ENCODE measurements at places on chromosomes 7 and 10.

GRCh38 chr7:67900456-67900855 lies 903.8 kb downstream of the TYW1 start:
- no peak for DNase-seq

DNA sequence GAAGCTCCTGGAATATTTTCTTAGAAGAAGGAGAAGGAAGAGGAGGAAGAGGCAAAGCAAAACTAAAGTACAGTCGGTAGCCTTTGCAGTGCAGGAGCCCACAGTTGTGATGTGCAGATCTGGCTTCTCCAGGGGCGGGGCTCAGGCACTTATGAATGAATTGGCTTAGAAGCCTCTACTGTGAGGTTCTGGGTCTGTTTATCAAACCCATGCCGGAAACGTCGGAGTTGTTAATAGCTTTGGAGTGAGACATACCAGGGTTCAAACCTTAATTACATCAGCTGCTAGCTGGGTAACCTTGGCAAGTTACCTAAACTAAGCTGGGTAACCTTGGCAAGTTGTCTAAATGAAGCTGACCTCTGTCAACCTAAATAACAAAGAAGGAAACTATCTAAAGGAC lies 89.3 kb upstream of the PITRM1 start:
- no peak for DNase-seq

GRCh38 chr10:6061056-6061455 lies 1.1 kb downstream of the IL2RA start:
- no peak for DNase-seq

DNA sequence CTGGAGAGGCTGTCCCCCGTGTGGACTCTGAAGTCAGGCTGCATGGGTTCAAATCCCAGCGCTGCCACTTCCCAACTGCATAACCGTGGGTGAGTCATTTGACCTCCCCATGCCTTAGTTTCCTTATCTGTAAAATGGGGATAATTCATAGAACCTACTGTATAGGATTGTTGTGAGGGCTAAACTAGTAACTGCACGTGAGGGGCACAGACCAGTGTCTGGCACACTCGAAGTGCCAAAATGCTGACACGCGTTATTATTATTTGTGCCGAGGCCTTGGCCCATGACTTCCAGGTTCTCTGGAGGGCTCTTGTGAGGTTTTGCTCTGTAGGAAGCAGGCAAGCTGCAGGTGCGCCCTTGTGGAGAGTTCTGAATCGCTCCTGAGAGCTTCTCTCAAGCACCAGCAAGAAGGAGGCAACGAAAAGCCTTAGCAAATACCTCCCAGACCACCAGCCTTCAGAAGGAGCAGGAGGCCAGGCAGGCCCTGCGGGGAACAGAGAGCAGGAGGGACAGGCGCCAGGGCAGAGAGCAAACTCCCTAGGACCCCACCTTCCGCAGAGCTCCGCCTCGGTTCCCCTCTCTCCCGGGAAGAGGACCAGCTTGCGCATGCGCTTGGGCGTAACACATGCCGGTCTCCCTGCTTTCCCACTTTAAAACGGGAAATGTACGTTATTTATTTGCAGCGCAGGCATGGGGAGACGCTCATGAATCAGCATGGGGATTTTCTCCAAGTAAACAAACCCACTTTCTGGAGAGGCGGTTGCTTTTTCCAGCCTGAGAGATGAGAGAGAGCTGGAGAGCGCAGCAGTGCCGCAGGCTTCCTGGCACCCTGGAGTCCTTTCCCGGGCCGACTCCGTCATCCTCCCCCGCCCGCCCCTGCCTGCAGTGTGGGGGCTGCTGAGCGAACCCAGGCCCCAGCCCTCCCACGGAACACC lies 39.6 kb downstream of the SORCS3 start:
- DNase-seq, result no peak

DNA sequence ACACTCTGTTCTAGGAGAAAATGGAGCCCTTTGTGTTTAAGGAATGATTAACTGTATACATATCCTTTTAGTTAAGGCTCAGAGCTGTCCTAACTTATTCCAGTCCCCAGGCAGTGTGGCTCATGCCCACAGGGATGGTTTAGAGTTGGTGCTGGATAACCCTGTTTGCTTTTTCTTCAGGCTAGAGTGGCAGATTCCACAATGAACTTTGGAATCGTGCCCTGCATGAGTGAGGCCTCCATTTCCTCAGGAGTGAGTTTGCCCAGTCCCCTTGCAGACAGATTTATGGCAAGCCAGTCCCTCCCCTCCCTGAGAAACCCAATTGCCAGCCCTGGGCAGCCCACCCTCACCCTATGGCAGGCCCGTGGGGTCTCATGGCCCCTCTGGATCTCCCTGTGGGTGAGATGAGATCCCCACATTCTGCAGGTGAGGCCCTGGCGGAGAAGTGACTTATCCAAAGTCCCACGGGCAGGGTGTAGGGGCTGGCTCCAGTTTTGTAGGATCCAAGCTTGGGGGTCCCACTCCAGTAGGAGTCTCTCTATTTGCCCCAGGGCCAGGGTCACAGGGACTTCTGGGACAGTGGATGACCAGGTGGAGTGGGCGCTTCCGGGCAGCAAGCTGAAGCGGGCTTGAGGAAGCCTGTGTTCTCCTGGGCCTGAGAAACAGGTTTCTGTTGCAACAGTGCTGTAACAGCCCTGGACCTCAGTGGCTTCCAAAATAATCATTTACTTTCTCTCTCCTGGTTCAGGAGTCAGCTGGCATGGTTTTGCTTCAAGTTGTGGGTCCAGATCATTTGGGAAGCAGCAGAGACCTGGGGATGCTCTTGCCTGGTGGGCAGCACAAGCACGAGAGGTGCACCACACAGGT lies 9.0 kb upstream of the COMTD1 start:
- DNase-seq, result no peak

DNA sequence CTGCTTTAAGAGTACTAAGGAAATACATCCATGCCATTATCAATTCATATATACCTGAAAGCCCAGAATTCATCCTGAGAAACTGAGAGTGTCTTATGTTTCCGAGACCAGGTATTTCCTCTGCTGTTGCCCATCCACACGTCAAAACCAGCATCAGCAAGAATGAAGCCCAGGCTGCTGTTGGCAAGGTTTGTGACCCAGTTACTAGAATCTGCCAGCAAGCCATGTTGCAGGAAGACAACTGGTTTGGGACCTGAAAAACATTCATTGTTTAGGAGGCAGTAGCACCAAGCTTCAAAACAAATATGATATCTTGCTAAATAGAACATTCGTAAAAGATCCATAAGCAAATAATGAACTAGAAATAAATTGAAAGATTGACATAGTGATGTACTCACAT lies 21.0 kb upstream of the CH25H start:
- DNase-seq, result no peak

DNA sequence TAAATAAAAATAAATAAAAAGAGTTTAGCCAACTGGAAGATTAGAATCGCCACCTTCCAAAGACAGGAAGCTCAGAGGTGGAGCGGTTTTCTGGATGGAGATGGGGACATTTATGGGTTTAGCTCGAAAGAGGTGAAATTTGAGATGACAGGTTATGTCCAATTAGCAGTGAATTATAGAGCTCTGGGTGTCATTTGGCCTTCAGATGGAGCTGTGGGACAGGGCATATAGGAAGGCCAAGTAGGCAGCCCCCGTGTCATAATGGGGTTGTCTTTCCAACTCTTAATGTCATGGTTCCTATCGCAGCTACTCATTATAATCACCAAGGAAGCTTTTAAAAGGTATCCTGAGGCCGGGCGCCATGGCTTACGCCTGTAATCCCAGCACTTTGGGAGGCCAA lies 21.0 kb upstream of the EEPD1 start:
- DNase-seq, result no peak

GRCh38 chr10:45580371-45581215 lies 92.0 kb downstream of the ZFAND4 start:
- no peak for DNase-seq

GRCh38 chr10:132810141-132810806 lies 24.3 kb upstream of the NKX6-2 start:
- DNase-seq, result no peak

DNA sequence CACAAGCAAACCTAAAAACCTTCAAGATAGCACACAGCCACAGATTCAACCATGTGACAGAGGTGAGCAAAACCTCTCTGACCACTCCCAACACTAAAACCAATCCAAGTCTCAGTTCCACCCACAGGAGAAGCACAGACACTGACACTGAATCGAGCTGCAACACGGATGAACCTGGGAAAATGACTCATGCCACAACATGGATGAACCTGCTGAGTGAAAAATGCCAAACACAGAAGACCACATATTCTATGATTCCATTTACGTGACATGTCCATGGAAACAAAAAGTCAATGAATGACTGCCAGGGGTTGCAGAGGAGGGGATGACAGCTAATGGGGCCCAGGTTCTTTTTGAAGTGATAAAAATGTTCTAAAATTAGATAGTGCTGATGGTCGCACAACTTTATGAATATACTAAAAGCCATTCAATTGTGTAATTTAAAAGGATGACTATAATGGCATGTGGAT lies 22.0 kb downstream of the CYTH3 start:
- DNase-seq, result no peak

DNA sequence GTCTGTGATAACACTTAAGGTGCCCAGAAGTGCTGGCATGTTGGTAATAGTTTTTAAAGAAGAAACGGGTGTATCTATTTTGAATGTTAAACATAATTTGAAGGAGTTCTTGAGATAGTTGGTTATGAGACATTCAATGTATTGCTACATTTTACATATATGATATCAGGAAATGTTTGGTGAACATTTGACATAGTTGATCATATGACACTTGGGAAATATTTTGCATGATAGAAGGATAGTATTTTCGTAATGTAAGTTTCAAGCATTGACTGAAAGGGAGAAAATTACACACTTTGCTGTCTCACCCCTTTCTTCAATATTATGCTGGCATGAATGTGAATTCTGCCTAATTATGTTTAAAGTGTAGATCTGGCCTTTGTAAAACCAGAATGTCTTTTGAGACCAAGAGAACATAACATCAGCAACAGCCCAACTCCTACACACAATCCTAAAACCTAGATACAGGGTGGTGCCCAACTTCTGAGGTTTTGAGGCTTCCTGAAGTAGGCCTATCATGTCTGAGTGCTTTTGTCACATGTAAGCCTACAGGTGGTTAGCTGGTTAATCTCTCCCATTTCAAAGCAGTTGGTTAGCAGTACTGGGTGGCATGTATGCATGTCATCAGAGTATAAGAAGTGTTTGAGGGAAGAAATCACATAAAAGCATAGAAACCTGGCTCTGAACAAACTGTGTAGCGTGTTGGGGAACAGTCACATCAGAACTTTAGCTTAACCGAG lies 2.1 kb downstream of the ADD3 start:
- no peak for DNase-seq

DNA sequence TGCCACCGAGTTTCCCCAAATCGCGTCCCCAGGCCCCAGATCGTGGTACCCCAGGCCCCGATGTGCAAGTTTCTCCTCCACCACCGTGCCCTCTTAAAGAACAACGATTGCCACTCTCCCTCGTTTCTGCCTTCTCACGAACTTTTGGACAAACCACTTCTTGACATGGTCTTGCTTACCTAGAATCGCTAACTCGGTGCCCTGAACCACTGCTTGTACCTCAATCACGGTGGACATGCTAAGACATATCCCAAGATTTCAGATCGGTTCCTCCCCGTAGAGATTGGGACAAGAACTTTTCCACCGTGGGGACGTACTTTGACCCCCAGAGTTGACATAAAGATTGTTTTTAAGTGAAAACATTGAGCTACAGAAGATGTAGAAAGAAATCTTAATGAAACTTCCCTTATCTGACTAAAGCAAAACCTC lies 477 bp upstream of the ZC3HAV1 start:
- no peak for DNase-seq

GRCh38 chr10:126147866-126148587 lies 240.2 kb downstream of the ADAM12 start:
- DNase-seq, result no peak

- no peak for DNase-seq
Measured at GRCh38 chr10:35388197-35388596, 51.9 kb downstream of the CCNY start.

DNA sequence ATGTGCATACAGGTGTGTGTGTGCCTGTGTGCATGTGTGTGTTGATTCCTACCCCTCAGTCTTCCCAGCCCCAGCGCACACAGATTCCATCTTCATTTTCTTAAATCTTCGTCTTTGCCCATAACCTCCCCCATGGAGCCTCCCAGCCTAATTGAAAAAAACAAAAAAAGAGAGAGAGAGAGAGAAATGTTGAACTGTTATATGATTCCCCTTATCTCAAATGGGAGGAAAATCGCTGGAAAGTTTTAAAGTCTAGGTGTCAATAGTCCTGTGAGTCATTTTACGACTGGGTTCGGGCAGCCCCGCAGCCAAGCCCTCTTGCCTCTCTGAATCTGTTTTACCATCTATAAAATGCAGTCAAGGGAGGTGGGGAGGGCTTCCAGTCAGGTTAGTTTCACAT lies 60.9 kb downstream of the SPOCK2 start:
- no peak for DNase-seq

DNA sequence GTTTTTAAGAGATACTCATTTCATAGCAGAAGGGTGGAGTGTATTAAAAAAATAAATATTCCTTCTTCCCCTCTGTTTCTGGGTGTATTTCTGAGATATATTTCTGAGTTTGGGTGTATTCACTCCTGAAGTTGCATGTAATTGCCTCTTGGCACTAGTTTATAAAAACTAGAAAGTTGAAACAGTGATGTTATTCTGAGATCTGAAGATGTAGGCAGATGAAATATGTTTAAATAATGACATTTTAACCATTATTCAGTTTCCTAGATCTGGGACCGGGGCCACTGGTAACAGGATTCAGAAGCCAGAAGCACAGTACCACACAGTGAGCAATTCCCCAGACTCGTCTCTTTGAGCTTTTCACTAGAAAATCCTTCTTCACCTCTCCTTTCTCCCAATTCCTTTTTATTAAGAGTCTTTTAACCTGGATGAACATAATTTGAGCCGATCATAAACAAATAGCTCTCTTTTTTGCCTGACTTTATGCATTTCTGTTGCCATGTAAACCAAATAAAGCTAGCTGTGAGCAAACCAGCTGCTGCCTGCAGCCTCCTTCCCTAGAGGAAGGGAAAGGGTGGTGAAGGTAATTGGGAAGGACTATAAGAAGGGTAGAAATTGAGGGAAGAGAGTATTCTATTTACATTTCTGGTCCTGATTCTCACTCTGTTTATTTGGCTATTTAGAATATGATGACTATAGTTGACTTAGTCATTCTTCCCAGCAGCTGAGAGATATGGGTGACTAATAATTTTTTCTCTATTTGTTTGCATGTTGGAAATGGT lies 101.8 kb upstream of the STRIP2 start:
- no peak for DNase-seq

DNA sequence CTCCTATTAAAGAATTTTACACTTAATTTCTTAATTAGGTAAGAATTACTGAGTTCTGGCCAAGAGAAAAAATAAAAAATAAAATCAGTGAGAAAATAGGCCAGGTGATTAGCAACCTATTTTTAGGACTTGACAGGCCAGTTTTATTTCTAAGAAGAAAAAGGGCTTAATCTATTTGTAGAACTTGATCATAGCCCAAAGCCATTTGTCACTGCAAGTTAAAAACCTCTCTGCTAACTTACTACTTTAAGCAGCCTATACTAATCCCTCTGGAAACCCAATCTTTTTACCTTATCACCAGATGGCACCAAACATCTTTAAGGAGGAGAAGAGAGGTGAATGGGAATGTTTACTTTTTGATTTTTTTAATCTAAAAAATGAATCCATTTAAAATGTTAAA lies 222.1 kb upstream of the RHOBTB1 start:
- no peak for DNase-seq

- no peak for DNase-seq
Measured at GRCh38 chr7:36944838-36945237, 220.5 kb upstream of the AOAH start.

- no peak for DNase-seq
Measured at GRCh38 chr7:1586827-1587705, 17.2 kb upstream of the PSMG3 start.
